ENCODE measurements at places on chromosomes 2 and 18.

- DNase-seq = no peak
Measured at GRCh38 chr2:209911486-209911885, 91.0 kb upstream of the RPE start.

DNA sequence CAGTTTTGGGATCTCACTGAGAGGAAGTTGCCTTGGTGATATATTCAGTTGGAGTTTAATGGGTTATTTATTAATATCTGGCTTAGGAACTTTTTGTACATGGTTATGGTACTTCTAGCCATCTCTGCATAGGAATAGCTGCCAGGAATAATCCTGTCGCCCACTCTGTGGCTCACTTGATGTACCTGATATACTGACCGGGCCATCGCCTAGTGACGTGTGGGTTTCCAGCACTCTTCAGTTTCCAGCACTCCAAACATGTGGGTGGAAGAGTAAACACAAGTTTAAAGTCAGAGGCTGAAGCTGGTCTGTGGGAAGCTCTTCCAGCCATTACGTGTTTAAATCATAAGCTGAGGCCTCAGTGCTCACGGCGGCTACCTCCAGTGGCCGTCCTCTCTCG is 44.3 kb upstream of the AGAP1 start:
- no peak for DNase-seq

GRCh38 chr2:64586883-64587481 is 62.9 kb downstream of the AFTPH start:
- DNase-seq = peak; percentile 58

DNA sequence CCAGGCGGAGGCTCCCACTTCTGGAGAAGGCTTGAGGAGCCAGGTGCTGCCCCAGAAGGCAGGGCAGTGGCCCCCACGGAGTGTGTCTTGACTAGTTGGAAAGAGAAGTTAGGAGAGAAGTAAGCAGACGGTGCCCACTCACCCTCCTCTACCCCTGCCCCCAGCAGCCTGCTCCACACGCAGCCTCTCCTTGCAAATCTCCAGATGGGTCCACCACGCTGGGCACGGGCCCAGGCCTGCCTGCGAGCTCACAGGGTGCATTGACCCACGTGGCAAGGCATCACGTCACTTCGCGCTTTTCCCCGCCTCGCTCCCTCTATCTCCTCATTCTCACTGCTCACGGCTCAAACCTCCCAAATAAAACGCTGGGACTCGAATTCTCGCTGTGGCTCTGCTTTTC is 71.8 kb upstream of the RAB12 start:
- no peak for DNase-seq

DNA sequence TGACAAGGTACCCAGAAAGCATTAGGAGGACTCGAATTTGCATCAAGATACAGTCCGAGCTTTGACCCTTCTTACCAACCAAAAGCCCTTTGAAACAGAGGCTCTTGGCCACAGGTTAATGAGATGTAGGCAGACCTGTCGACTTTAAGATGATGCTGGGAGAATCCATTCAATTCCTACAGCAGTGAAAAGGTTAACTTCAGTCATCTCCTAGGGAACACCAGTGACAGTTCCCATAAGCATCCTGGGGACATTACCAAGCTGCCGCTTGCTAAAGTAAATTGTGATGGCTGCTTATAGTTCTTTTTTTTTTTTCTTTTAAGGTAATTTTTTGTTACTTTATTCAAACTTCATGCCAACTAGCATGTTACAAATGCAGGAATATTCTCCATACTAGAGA is 379.3 kb downstream of the SOX11 start:
- no peak for DNase-seq

Data from inflammatory macrophage treated with lipopolysaccharide for 4 hours (primary cell).